ENCODE measurements at places on chromosomes 11 and 22.

GRCh38 chr11:105705786-105706530, 96.1 kb downstream of the GRIA4 start:
- no peak for DNase-seq

DNA sequence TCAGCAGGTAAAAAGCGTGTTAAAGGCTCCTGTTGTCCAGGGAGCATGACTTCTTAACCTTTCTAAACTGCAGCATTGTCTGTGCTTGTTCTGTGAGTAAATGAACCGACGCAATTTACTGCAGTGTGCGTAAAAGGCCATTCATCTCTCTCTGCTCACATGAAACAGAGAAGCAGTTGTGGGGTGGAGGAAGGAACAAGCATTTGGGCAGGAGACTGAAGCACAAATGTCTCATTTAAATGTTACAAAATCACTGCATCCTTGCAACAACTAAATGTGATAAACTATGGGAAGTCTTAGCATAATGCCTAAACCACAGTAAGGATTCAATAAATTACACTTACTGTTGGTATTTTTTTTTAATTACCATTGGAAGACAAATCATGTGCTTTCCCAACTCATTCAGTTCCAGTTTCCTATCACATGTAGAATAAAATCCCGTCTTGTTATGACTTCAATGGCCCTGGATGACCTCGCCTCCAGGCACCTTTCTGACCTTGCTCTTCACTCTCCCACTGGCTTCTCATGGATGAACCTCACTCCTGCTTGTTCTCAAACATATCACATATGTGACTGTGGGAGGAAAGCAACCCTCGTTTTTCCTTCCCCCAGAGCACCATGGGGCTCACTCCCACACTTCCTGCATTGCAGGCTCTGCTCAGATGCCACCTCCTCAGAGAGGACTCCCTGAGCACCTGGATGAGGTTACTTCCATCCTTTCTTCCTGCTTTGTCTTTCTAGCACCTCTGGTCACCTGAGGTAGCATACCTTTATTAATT, 21.6 kb upstream of the RFPL2 start:
- no peak for DNase-seq

- peak; percentile 71 for DNase-seq
Measured at GRCh38 chr11:118438314-118438931, 2.1 kb downstream of the KMT2A start.

DNA sequence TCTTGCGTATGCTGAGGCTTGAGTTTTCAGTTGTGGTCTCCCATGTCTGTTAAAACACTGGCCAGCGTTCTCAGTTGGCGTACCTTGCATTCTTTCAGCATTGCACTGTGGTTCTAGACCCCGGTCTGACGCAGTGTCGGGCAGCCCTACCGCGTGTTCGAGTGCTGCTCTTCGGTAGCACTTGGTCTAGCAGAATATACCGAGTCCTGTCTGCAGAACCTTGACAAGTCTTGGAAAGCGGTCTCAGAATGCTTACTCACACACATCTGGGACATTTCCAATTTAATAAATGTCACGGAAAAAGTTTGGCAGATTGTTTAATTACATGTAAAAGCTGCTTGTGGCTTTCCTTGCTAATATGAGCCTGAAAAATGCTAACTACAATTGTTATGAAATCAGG, 32.6 kb downstream of the PPFIA1 start:
- no peak for DNase-seq

- no peak for DNase-seq
Measured at GRCh38 chr22:36775586-36775963, 344 bp downstream of the IFT27 start.

DNA sequence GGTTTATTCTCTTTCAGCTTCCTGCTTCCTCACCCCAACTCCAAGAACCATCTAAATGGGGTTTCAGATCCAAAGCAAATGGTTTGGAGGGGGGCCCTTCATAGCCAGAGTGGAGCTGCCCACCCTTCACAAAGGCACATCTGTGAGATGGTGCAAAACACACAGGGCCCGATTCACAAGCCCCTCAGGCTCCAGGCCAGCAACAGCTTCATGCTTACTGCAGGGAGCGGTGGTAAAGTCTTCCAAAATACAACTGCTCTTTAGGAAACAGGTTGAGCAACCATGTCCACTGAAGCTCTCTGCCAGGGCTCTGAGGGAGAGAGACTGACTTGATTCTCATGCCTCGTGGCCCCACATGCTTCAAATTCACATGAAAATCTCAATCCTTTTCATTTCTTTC, 213.0 kb upstream of the NARS2 start:
- DNase-seq, result no peak

DNA sequence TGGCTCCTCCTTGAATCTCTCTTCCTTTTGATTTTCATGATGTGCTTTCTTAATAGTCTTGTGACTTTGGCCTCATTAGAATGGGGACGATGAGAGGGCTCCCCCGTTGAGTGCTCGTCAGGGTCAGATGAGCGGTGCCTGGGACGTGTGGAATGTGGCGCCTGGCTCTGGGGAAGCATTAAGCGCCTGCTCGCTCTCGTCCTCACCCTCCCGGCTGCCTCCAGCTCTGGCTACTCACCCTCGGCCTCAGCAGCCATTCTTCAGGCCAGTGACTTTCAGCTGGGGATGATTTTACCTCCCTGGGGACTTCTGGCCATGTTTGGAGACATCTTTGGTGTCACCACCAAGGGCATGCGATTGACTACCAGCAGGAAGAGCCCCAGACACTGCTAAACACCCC, 69.7 kb downstream of the RPS6KA4 start:
- DNase-seq, result no peak

DNA sequence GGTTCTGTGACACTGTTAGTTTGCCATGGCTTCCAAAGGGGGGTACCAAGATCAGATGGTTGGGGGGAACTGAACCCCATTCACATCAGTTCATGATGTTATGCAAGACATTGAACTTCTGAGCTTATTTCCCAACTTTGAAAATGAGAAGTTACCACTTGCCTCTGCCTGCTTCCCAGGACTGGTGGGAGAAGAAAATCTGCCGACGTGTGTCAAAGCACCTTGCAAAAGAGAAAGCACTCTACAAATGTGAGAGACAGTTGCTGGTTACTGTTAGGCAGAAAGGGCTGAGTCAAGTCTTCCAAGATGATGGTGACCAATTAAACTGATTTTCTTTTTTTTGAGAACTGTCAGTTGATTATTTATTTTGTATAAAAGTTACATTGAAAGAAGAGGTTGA, 45.6 kb downstream of the SMCO4 start:
- DNase-seq, result no peak

- no peak for DNase-seq
Measured at GRCh38 chr22:45180146-45180679, 16.5 kb downstream of the NUP50 start.

- peak; percentile 26 for DNase-seq
Measured at GRCh38 chr11:68321293-68322051, 9.1 kb downstream of the LRP5 start.

DNA sequence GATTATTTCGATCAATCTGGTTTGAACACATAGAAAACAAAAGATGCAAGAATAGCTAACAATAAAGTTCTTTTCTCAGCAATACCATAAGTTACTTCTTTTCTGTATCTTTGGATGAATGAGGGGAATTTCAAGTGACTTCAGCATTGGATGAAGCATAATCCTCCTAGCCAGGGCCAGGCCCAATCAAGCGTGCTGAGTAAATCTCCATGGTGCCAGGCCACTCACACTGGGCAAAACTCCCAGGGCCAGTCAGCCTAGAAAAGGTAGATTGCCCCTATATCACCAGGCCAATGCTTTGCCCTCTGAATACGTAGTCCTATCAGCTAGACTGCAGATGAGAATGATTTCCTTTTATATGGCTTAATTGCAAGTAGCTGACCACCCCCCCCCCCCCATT, 6.0 kb downstream of the CNTF start:
- no peak for DNase-seq

- no peak for DNase-seq
Measured at GRCh38 chr11:117958949-117959348, 27.2 kb upstream of the IL10RA start.

DNA sequence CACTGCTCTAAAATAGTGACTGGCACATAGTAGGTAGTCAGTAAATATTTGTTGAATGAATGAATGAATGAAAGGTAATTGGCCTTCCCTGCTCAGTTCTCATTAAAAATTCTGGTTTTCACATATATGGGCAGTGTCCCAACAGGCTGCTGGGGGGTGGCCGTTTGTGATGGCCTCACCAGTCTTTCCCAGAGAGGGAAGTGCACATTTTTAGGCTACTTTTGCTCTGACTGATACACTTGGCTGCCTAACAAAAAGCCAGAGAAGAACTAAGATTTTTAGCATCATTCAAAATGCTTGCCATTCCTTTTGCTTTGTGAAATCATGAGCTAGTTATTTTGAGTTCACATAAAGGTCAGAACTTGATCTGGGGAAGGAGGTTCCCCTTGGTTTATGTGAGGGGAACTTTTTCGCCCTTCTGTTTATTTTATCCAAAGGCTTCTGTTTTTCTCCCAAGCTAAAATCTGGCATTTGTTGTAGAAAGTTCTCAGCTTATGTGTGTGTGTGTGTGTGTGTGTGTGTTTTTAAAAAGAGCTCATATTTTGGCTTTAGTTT, 83.1 kb downstream of the PTPRJ start:
- peak; percentile 27 for DNase-seq

- DNase-seq, result peak; percentile 19
Measured at GRCh38 chr11:37718431-37718999, 1120.5 kb upstream of the RAG2 start.

DNA sequence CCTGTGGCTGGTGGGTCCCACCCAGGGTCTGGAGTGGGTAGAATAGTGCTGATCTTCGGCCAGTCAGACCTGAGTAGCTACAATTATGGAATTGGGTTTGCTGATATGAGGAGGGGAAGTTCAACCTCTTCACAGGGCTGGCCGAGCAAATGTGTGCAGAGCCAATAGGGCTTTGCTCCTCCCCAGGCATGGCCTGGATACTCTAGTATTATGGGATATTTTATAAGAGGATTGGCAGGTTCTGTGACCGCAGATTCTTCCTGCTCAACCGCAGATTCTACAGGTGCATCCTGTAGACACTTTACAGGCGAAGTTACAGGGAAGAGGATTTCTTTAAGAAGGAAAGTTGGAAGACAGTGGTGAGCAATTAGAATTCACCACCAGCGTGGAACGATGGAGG, 44.3 kb downstream of the TBC1D22A start:
- DNase-seq, result no peak

- DNase-seq, result no peak
Measured at GRCh38 chr11:131758726-131759125, 388.3 kb downstream of the NTM start.

DNA sequence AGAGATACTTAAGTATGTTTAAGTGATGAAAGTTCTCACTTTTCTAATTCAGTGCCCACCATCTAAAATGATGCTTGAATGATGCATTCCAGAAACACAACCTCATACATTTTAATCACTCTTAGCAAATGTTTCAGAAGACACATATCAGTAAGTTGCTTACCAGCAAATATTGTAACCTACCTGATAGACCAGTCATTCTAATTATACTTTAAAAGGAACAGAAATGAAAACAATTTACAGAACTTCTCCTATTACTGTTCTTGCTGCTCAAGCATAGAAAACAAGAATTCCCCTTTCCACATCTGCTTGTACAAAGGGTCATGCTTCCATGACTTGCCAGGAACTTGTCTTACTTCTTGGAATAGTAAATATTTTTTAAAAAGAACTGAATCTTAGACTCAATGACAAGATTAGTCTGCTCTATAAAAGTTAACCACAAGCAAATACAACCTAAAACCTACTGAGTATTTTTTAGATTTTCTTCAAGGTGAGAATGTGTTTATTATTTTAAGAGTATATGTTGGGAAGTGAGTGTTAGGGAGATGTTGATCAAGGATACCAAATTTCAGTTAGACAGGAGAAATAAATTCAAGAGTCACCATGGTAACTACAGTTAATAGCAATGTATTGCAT, 82.0 kb upstream of the SC5D start:
- DNase-seq, result no peak

- DNase-seq, result no peak
Measured at GRCh38 chr11:30106222-30107181, 89.7 kb upstream of the KCNA4 start.

GRCh38 chr11:78795621-78796261, 221.1 kb upstream of the NARS2 start:
- DNase-seq, result no peak

DNA sequence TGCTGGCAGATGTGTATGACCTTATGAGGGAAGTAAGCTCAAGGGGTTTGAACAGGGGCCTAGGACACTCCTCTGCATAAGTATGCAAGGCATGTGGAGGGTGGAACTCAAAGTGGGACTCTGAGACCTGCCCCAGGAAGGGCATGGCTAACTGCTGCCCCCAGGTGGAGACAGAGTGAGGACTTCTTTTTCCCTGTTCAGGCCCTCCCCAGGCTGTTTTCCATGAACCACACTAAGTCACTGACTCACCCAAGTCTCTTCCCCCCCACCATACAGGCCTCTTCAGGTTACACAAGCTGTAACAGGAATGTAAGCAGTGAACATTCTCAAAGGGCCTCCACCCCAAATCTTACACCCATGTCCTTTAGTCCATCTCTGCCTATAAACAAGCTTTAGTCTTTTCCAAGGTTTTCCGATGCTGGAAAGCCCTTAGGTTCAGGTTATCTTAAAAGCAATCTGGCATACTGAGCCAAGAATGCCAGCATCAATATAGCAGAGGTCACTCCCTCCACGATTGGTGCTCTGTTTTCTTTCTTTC, 13.1 kb downstream of the EEF1G start:
- DNase-seq, result peak; percentile 98

- peak; percentile 60 for DNase-seq
Measured at GRCh38 chr11:72969894-72970335, 155.7 kb downstream of the ATG16L2 start.

GRCh38 chr11:9253086-9253485, 12.1 kb downstream of the DENND5A start:
- no peak for DNase-seq

- DNase-seq, result no peak
Measured at GRCh38 chr11:44065161-44065661, 859 bp upstream of the ACCS start.

DNA sequence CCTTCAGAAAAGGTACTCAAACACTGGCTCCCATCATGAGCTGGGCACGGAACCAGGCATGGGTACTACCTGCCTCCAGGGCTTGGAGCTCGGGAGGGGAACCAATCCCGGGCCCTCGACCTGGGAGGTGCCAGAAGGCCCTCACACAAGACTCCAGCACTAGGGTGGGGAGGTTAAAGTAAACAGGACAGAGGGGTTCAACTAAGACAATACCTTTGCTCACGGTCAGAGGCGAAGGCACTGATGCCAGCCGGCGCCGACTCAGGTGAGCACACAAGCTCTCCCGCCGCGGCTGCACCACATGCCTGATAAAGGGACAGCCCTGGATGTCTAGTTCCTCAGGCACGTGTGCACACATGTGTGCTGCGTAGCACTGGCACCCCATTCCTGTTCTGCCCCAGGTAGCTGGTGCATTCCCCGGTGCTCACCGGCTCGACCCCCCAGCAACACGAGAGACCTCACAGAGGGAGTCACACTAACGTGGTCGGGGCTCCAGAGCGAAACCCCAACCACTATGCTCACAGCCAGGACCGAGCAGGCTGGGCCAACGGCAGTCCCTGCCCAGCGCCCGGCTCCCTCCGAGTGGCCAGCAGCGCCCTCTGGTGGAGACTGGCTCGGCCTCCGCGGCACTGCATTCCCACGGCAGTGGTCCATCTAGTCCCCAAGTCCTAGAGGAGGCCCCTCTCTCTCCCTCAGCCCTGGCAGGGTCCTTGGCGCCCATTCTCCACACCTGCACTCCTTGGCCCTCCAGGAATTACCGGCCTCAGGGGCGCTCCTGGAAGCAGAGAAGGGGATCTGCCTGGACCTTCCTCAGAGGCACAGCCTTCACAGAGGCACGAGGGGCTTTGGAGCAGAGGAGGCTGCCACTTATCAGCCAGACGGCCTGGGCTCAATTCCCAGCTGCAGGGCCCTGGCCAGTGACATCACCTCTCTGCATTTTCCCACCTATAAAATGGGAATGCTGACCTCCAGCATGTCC, 28.8 kb upstream of the MOB2 start:
- DNase-seq, result peak; percentile 26

- no peak for DNase-seq
Measured at GRCh38 chr11:985848-986247, 50.7 kb downstream of the MUC6 start.
